Right renal cortex interstitium (tissue), 3 donors: ENCODE measurements at places on chromosomes 2 and 18. TPM values are rescaled to one million over a fixed set of nuclear protein-coding genes. Genes with fewer than 3 reads are reported as not detected.

The ACADL gene
- 18.5 TPM for polyA plus RNA-seq

The MAL gene
- 323 TPM for polyA plus RNA-seq

The SCN3A gene
- 0.34 TPM for polyA plus RNA-seq

The SGPP2 gene
- polyA plus RNA-seq = 19.5 TPM

The PID1 gene
- polyA plus RNA-seq = 5.7 TPM

The EPAS1 gene
- polyA plus RNA-seq = 46.9 TPM

The CCDC141 gene
- 0.83 TPM for polyA plus RNA-seq

The ACMSD gene
- 43.0 TPM for polyA plus RNA-seq

The RAPH1 gene
- 18.9 TPM for polyA plus RNA-seq

The UGT1A3 gene
- polyA plus RNA-seq = not detected

The SETBP1 gene
- polyA plus RNA-seq = 30.1 TPM

The CYP26B1 gene
- 16.8 TPM for polyA plus RNA-seq

The CYS1 gene
- polyA plus RNA-seq = 96.9 TPM

GRCh38 chr2:45045706-45046105, 36.5 kb upstream of the SIX2 start:
- DNase-seq = no peak

DNA sequence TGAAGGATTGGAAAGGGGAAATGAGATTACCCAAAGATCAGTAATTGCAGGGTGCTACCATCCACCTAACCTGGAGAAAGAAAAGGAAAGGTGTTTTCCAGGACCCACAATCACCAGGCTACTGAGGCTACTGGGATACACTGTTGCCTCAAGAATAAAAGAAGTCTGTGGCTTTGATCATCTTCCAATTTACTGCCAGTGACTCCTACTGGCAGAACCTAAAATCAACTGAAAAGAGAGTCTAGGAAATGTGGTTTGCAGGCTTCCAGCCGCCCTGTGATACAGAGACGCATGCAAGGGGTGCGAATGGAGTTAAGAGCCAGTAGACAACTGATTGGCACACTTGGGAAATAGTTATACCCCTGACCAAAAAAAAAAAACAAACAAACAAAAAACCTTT, 16.6 kb upstream of the TTL start:
- no peak for DNase-seq

GRCh38 chr2:42360493-42360889, 526 bp downstream of the COX7A2L start:
- no peak for DNase-seq

DNA sequence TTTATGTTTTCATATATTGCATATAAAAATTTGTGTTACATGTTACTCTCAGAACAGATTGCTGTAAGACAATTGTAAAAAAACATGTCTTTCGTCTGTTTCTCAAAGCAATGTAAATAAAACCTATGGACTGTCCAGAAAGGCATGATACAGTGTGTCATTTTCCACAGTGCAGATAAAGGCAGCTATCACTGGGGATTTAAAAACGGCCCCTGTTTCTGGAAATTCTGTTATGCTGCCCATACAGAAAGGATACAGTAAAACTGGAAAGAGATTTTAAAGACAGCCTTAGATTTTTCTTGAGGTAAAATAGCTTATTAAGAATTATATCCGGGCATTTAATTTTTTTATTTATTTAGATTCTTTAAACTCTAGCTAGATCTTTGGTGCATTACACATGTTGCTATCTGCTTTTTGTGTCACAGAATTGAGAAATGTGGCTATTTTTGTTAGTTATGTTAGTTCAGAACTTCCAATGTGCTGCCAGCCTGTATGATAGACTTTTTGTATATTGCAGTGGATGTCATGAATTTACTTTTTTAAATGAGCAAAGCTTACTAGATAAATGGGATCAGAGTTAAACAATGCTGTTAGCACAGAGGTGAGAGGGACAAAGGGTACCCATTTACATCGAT, 859 bp upstream of the INO80D start:
- no peak for DNase-seq

DNA sequence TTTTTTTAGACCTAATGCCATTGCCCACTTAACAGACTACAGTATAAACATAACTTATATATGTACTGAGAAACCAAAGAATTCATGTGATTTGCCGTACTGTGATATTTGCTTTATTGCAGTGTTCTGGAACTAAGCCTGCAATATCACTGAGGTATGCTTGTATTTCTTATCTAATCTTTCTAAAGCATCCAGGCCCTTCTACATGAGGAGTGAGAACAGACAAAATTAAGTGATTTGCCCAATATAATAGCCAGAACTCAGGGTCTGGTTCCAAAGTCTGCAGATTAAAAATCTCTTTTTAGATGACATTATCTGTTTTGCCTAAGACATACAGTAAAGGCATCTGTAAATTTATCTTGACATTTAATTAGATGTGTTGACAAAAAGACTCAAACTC, 41.9 kb downstream of the BMPR2 start:
- no peak for DNase-seq

DNA sequence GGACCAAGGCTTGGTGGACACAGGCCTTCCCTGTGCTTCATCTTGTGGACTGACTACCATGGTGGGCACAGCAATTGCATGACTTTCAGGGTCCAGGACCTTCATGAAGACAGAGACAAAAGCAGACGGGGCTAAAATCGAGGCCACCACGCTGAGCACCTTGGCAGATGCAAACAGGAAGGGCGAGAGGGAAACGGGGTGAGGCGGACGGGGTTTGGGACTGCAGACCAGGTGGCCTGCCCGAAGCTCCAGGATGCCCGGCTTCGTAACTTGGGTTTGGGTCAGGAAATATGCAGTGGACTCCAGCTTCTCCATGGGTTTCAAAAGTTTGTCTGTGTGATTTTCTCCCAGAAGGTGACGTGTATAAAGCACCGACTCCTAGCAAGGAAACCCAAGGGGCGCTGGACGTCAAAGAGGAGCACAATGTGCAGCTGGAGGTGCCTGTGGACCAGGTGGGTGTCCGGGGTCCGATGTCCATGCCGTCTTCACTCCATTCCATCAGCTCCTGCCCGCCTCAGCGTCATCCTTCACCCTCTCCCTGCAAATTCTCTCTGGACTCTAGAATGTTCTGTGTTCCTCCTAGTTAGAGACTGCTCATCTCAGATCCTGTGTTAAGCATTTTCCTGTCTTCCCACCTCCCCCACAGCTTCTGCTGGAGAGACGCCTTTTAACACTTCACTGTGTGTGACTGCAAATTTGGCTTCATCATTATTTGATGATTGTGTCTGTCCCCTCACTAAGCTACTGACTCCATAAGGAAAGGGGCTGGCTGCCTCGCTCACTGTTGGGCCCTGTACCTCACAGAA, 65.8 kb downstream of the DCDC2C start:
- no peak for DNase-seq

DNA sequence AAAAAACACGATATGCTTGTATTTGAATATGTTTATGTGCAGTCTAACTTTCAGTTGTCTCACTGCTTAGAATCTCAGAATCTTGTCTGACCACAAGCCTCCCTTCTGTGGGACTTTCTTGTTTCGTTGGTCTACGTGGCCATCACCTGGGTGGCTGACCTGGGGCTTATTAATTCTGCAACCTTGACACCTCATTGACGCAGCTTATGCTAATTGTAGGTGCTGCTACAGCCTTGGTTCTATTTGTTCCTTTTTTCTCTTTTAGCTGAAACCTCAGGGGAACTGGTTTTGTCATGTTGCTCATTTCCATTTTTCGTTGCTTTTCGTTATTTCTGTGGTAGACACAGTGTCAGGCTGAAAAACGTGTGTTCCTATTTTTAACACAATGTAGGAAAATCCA, 273.7 kb downstream of the SLC4A3 start:
- no peak for DNase-seq

DNA sequence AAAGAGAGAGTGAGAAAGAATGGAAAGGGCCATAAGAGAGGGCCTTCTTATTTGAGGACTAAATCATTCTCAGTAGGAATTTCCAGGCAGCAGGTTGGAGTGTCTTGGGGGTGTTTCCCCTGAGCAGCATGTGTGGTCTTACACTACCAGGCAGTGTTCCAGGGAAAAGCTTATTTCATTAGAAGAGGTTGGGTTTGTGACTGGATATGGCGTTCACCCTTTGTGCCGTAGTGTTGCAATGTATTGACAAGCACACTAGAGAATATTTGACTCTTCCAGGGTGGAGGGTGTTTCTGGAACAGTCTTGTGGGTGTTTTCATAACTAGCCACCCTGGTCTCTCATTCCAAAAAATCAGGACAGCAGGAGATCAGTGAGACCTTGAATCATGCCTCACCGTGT, 105.5 kb downstream of the NRP2 start:
- no peak for DNase-seq

DNA sequence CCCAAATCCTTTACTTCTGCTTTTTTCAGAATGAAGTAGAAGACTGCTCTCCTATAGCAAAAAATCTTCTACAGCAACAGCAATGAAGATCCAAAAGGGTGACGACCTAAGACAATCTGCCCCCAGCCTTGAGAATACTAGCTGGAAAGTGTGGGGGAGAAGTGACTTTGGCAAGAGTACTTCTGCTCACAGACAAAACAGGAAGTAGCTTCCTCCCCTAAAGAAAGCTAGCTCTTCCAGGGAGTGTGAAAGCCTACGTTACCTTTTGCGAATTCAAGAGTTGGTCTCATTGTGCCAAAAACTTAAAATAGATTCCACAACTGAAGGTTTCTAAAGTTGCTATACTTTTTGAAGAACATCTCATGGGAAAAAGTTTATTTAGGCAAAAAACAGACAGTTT, 1069.2 kb upstream of the CHAC2 start:
- no peak for DNase-seq

DNA sequence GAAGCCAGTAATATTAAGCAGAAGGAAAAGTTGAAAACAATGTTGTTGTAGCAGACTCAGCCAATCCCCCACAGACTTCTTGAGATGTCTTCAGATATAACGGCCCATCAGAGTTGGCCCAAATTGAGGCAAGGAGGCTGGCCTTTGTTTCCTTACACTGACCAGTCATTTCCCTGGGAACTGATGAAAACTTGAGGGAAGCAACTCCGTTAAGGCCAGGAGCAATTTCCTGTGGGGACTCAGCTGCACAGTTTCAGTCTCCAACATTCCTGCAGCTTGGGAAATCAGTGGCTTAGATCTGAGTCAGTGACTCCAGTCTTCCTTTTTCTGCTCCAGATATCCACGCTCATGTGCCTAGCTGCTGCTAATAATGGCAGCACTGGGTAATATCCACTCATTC, 75.7 kb downstream of the FTCDNL1 start:
- no peak for DNase-seq

- no peak for DNase-seq
Measured at GRCh38 chr2:71566372-71566771, 113.0 kb downstream of the DYSF start.

GRCh38 chr18:54830260-54830659, 2.0 kb downstream of the RAB27B start:
- DNase-seq = no peak

DNA sequence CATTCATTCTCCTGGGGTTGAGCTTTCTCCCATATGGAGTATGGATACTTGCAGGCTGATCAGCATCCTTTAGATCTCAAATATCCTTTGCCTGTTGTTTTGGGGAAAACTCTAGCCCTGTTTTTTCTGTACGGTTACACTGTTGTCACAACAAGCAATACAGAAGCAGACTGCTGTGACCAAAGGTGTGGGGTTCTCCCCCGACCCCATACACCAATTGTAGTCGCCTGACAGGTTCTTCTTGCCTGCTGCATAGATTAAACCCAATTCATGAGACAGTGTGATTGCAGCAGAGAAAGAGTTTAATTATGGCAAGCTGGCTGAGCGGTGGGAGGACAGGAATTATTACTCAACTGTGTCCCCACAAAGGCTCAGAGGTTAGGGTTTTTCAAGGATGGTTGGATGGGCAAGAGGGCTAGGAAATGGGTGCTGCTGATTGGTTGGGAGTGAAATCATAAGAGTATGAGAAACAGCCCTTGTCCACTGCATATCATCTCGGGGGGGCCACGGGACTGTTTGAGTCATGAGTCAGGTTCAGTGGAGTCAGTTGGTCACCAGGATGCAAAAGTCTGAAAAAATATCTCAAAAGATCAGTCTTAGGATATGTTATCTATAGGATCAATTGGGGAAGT, 40.6 kb downstream of the ITGB1BP1 start:
- DNase-seq = no peak

- no peak for DNase-seq
Measured at GRCh38 chr2:26692279-26692896, at the start of gene KCNK3. KCNK3 (plus strand) TSS chr2:26692722; CDS start chr2:26692876, 154 bp downstream.

DNA sequence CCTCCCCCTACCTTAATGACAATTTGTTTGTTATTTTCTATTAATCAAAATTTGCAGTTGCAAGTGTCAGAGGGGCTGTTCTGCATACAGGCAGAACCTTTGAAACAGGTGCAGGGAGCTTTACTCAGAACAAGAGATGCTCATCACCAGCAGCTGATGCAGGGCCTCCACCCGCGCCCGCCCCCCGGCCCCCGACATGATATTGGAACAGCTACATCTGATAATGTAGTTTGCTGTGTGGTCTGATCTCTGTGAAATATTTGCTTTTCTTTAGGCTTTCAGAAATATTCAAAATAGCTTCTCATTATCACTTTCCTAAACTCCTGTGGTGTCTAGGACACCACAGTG, 130.0 kb downstream of the PRKCE start:
- no peak for DNase-seq

DNA sequence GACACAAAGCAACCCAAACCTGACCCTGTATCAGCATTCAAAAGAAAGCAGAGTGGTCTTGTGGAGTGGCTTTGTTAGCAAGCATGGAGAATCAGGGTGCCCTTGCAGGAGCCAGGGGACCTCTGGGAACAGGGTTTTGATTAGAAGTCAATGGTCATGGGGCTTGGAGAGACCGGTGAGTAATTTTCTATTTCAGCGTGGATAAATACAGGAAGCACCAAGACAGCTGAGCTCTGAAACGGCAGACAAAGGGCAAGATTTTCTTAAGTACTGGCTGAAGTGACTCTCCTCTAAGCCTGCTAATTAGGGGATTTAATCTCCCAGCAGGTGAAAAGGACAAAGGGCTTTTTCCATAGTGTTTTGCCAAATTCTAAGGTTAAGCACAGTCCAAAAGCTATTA, 78.0 kb upstream of the GAREM1 start:
- DNase-seq = no peak

- DNase-seq = no peak
Measured at GRCh38 chr18:70576276-70577022, 287.6 kb downstream of the SOCS6 start.

DNA sequence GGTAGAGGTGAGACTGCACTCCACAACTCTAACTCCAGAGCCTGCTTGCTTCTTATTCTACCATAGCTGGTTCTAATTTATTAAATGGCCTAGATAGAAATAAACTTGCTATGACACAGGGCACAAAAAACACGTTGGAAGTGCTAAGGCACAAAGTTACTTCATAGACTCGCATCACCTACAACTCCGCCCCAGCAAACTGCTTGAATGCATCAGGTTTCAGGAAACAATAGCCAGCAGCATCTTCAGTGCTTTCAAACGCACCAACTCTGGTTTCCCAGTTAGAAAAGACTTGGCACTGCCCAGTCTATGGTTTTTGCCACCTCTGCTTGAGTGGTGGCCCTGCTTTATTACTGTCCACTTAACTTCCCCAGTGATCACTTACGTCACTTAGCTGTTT, 142.6 kb downstream of the RIF1 start:
- DNase-seq = no peak
